Activated CD4-positive, alpha-beta T cell treated with anti-CD3 and anti-CD28 coated beads, Interleukin-2, amount 50 U/mL, for 24 hours (primary cell): ENCODE measurements at places on chromosomes 7 and 10.

- DNase-seq, result no peak
Measured at GRCh38 chr7:8516976-8517375, 83.6 kb downstream of the NXPH1 start.

DNA sequence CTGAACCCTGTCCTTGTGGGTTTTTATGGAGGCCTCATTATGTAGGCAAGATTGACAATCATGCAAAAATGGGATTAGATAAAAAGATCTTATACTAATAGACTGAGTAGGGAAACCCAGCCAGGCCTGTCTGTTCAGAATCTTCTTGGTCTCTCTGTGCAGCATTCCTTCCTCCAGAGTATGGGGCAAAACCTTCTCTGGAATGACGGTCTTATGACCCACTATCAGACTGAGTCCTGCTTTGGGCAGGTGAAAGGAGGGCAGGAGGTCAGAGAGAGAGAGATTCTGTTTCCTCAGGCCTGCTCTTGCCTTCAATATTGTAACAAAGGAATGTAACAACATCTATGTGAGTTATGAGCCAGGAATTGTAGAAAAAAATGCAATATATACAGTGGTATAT, 182.6 kb downstream of the DNAJC1 start:
- DNase-seq, result no peak

GRCh38 chr10:12633776-12634620, 284.7 kb downstream of the CAMK1D start:
- no peak for DNase-seq

DNA sequence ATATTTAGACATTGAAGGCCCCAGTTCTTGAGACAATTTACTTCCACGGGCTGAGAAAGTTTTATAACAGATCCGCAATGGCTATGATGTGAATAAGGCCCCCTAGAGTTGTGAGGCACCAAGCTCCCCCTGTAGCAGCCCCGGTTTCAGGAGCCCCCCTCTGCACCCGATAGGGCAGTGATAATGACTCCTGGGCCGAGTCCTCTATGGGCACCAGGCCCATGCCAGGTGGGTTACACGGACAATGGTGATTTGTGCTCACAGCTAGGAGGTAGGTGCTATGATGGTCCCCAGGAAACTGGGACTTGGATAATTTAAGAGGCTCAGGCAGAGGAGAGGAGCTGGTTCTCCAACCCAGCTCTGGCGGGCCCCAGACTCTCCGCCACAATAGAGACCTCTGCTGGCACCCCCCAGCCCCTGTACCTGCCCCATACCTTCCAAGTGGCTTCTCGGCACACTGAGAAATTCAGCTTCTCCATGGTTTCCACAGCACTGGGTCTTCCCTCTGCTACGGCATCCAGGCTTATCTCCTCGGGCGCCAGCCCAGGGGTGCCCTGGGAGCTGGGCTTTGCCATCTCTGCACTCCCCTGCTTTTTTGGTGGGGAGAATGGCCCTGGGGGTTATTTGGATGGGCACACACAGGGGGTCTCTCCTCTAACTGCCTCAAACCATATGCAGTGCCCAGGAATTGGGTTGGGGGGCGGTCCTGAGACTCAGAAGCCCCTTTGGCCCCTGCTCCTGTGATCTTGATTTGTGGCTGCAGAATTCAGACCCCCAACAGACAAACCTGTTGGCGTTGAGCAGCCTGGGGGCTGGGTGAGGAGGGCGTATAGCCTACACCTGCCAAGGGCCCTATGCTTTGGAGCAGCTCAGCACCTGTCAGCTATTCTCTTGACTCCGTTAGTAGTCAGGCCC, 12.2 kb upstream of the KCP start:
- DNase-seq, result no peak

GRCh38 chr7:33821970-33822369, 83.4 kb upstream of the BMPER start:
- DNase-seq, result no peak

- DNase-seq, result no peak
Measured at GRCh38 chr7:80298201-80298600, 163.6 kb downstream of the GNAI1 start.

GRCh38 chr7:47710201-47710935, 128.5 kb upstream of the TNS3 start:
- DNase-seq, result no peak

DNA sequence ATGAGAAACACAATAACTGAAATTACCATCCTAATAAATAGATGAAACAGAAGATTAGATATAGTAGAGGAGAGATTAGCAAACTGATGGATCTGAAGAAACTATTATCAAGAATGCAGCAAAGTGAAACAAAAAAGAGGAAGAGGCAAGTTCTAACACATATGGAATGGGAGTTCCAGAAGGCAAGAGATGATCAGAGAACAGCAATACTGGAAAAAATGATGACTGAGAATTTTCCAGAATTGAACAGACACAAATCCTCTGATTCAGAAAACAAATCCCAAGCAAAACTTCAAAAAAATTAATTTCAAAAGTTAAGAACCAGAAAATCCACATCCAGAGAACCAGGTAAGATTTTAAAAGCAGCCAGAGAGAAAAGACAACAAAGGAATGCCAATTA, 20.2 kb upstream of the CYREN start:
- no peak for DNase-seq
